ENCODE measurements at places on chromosomes 11 and 22. TPM values are rescaled to one million over a fixed set of nuclear protein-coding genes. Genes with fewer than 3 reads are reported as not detected.
A peak's percentile ranks its signal among the peaks of the same experiment; 100 is the strongest.

DNA sequence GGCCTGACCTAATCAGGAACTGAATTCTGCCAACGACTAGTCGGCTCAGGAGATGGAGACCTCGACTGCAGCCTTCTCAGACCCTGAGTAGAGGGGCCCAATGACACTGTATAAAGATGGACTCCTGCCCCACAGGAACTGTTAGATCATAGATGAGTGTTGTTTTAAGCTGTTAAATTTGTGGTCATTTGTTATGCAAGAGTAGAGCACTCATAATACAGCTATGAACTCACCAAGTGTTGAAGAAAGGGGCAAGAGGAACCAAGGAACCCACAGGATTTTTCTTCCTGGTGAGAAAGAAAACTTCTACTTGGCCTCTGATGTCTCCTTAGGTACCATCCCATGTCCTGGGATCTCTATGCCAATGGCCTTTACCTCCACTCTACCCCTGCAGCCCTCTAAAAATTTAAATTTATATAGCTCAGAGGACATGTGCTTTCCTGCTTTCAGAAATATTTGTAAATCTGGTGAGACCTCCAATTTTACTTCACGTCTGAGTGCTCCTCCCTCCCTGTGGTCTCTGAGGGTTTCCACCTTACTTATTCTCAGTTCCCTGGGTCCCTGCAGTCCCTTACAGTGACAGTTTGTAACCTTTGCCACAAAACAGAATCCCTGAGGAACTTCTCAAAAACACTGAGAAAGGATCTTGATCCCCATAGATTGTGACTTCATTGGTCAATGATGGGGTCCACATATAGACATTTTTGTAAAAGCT, 256.3 kb upstream of the ARHGAP20 start:
- H3K27me3 ChIP-seq: no peaks in the 10 kb centered on the region
- H3K27ac ChIP-seq: no peak overlapping the region
- H3K4me1 ChIP-seq: no peaks in the 10 kb centered on the region
- no peaks in the 10 kb centered on the region for H3K36me3 ChIP-seq

NARS2 gene
- total RNA-seq: 28.8 TPM

SLC43A1 gene
- total RNA-seq: 16.3 TPM

AMPD3 gene
- 5.9 TPM for total RNA-seq

P2RX6 gene
- not detected for total RNA-seq

DNA sequence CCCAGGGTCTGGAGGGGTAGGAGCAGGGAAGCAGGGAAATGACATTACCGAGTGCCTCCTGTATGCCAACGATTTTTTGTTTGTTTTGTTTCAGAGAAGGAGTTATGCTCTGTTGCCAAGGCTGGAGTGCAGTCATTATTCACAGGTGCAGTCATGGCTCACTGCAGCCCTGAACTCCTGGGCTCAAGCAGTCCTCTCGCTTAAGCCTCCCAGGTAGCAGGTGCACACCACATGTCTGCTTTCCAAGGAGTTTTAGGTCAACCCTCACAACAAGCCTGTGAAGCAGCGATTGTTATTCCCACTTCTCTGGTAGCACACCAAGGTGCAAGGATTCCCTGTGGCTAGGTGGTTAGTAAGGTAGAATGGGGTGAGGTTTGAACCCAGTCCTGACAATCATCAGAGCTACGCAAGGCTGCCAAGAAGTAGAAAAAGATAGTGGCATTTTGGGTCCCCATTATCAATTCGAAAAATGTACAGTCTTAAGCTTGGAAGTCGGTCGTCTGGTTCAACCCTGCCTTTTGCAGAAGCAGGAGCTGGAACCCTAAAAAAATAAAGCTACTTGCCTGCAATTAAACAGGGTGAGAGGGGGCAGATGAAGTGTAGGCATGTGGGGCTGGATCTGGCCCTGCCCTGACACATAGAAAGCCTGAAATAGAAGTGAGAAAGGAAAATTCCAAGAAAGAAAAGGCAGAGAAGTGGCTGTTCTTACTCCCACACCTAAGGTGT, 9.1 kb downstream of the UCP3 start:
- H3K4me1 ChIP-seq: no peaks in the 10 kb centered on the region
- no peaks in the 10 kb centered on the region for H3K27me3 ChIP-seq
- H3K36me3 ChIP-seq: no peaks in the 10 kb centered on the region
- no peak for DNase-seq

DNA sequence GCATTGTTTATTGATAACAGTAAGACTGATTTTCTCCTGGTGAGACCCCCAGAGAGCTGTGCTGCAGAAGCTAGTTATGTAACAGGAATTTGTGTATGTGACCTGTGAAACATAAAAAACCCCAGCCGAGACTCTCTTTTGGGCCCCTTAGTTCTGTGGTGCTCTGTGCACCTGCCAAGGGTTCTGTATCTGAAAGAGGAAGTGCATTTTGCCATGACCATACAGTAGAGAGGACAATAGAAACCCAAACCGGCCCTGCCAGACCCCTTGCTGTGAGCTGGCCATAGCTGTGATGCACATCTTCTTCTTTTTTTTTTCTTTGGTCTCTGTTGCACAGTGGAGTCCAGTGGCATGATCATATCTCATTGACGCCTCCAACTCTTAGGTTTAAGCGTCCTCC, 31.4 kb upstream of the APOL5 start:
- H3K27ac ChIP-seq: no peak overlapping the region
- no peaks in the 10 kb centered on the region for H3K4me1 ChIP-seq
- DNase-seq: no peak
- no peak overlapping the region for H3K4me3 ChIP-seq
- H3K27me3 ChIP-seq: no peaks in the 10 kb centered on the region
- H3K36me3 ChIP-seq: peaks cover 7% of the 10 kb centered on the region

NELL1 gene
- total RNA-seq: 0.09 TPM

GCAT gene
- 28.8 TPM for total RNA-seq

GRCh38 chr11:125428486-125429173, 67.4 kb downstream of the FEZ1 start:
- peaks cover 4% of the 10 kb centered on the region for H3K4me1 ChIP-seq
- no peak for DNase-seq
- H3K27ac ChIP-seq: no peak overlapping the region
- no peaks in the 10 kb centered on the region for H3K36me3 ChIP-seq
- H3K4me3 ChIP-seq: no peak overlapping the region

DNA sequence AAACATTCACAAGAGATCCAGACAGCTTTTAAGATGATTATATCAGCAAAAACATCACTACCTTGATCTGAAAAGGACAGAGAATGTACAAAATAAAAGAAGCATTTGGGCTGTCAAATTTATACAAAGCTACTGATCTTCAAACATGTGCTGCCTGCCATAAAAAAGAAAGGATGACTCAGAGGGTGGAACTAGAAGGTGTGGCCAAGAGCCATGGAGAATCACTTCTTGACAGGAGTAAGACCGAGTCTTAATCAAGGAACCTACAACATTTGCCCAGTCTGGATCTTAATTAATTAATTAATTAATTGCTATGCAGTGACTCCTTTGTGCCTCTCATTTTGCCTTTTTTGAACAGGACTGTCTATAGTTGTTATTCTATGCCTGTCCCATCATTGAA, 33.2 kb downstream of the C11orf96 start:
- no peak overlapping the region for H3K27ac ChIP-seq
- no peaks in the 10 kb centered on the region for H3K4me1 ChIP-seq
- peaks cover 9% of the 10 kb centered on the region for H3K36me3 ChIP-seq
- H3K4me3 ChIP-seq: no peak overlapping the region
- H3K27me3 ChIP-seq: no peaks in the 10 kb centered on the region

DNA sequence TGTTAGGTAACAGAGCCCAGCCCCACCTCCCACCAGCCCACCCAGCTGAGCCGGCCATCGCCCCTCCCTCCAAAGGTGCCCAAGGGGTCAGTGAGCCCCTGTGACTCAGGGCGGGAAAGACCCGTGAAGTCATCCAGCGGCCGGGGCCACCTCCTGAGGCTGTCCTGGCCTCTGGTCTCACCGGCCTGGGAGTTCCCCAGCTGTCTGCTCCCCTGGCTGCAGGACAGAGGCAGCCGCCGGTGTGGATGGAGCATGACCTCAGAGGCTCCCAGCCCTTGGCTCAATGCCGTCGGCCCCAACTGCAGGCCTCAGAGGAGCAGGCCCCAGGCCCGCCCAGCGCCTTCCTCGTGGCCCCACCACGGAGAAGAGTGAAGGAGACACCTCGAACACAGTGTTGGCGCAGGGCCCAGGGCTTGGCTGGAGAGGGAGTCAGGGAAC, 28.7 kb downstream of the RPL3 start:
- no peaks in the 10 kb centered on the region for H3K36me3 ChIP-seq
- H3K4me3 ChIP-seq: no peak overlapping the region
- no peaks in the 10 kb centered on the region for H3K4me1 ChIP-seq
- DNase-seq: peak; percentile 57
- no peak overlapping the region for H3K27ac ChIP-seq

- H3K27ac ChIP-seq: no peak overlapping the region
- no peaks in the 10 kb centered on the region for H3K27me3 ChIP-seq
- H3K4me3 ChIP-seq: no peak overlapping the region
- no peaks in the 10 kb centered on the region for H3K36me3 ChIP-seq
These were observed 37.6 kb downstream of the CNTF start for GRCh38 chr11:58659910-58660570.

DNA sequence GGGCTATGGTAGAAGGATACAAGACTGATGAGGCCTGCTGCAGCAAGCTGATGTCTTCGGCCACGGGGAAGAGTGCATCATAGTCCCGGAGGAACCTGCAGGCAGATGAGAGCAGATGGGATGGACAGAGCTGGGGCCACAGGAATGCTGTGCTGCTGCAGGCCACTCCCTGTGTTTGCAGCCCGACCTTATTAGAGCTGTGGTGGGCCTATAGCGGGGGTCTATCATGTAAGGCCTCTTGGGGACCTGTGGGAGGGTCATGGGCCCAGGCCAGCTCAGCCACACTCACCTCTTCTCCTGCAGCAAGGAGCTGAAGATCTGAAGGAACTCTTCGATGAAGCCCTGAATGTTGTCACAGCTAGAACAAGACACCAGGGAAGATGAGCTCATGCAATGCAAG, 31.9 kb downstream of the ASCC2 start:
- no peak for DNase-seq
- H3K27ac ChIP-seq: no peak overlapping the region
- peaks cover 36% of the 10 kb centered on the region for H3K36me3 ChIP-seq
- H3K4me3 ChIP-seq: no peak overlapping the region
- H3K4me1 ChIP-seq: no peaks in the 10 kb centered on the region

MRGPRE gene
- not detected for total RNA-seq

MS4A6A gene
- not detected for total RNA-seq

SCUBE2 gene
- total RNA-seq: 1.6 TPM

CSRP3 gene
- total RNA-seq: not detected

- DNase-seq: no peak
- H3K27me3 ChIP-seq: no peaks in the 10 kb centered on the region
- no peak overlapping the region for H3K4me3 ChIP-seq
- H3K4me1 ChIP-seq: no peaks in the 10 kb centered on the region
These were observed 232.6 kb upstream of the MPPED2 start for GRCh38 chr11:30818721-30819120.

DNA sequence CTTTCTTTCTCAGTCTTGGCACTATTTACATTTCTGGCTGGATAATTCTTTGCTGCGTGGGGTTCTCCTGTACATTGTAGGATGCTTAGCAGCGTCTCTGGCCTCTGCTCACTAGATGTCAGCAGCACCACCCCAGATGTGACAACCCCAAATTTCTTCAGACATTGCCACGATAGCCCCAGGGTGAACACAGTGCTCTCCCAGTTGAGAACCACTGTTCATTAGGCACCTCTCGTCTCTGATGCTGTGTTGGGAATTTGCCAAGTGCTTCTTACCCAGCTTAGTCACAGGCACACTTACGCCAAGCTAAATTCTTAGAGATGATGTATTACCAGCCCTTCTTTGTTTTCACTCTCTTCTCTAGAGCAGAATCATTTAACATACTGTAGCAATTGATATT, 9.4 kb downstream of the TRIM6 start:
- no peak overlapping the region for H3K4me3 ChIP-seq
- H3K27me3 ChIP-seq: no peaks in the 10 kb centered on the region
- no peak for DNase-seq
- H3K27ac ChIP-seq: no peak overlapping the region
- H3K4me1 ChIP-seq: no peaks in the 10 kb centered on the region

GRCh38 chr11:41175304-41175972, 284.0 kb downstream of the LRRC4C start:
- H3K27me3 ChIP-seq: no peaks in the 10 kb centered on the region
- no peak for DNase-seq
- no peak overlapping the region for H3K27ac ChIP-seq

All from H9 (cell line).